ENCODE measurements at places on chromosomes 3 and 15.
A peak's percentile ranks its signal among the peaks of the same experiment; 100 is the strongest.

DNA sequence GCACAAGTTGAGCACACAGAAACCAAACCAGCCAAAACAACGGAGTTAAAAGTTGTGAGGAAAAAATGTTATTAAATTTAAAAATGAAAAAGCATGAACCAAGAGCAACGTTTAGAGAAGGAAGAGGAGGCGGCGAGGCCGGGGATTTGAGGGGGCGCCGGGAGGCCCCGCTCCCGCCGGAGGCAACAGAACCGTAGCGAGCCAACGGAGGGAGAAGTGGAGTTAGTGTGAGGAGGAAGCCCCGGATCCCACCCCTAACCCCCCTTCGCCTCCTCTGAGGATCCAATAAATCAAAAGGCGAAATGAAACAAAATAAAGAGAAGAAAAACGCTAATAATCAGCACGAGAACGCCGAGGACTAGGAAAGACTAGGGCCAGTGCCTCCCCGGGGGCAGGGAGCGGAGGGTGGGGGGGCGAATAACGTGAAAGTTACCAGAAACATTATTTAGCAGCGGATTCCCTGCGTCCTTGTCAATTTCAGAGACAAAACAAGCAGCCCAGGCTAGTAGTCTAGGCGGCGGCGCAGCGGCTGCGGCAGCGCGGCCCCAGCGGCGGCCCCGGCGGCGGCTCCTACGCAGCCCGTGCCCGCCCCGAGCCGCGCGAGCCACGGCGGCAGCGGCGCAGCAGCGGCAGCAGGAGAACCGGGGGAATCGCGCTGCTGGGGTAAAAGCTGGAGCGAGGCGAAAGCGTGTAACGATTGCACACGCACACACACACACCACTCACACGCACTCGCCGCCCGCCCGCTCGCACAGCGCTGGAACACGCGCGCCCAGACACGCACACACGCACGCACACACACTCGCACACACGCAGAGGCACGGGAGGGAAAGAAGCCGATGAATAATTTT lies 1.7 kb downstream of the MEIS2 start:
- no peaks in the 10 kb centered on the region for H3K36me3 ChIP-seq
- H3K4me3 ChIP-seq, result peak overlapping the region; percentile 46
- DNase-seq, result no peak
- H3K27me3 ChIP-seq, result peaks cover 76% of the 10 kb centered on the region

- H3K4me3 ChIP-seq, result no peak overlapping the region
- no peaks in the 10 kb centered on the region for H3K27me3 ChIP-seq
- DNase-seq, result no peak
- H3K27ac ChIP-seq, result no peak overlapping the region
Measured at GRCh38 chr3:18008706-18009368, 266.4 kb upstream of the TBC1D5 start.

GRCh38 chr3:60160822-60161748 lies 1090.2 kb downstream of the FHIT start:
- H3K4me3 ChIP-seq, result no peak overlapping the region
- no peaks in the 10 kb centered on the region for H3K36me3 ChIP-seq
- peaks cover 17% of the 10 kb centered on the region for H3K4me1 ChIP-seq
- DNase-seq, result no peak
- H3K27ac ChIP-seq, result no peak overlapping the region

- no peaks in the 10 kb centered on the region for H3K27me3 ChIP-seq
- DNase-seq, result peak; percentile 27
- peaks cover 41% of the 10 kb centered on the region for H3K4me1 ChIP-seq
Measured at GRCh38 chr15:92878593-92879053, 21.5 kb upstream of the CHD2 start.

DNA sequence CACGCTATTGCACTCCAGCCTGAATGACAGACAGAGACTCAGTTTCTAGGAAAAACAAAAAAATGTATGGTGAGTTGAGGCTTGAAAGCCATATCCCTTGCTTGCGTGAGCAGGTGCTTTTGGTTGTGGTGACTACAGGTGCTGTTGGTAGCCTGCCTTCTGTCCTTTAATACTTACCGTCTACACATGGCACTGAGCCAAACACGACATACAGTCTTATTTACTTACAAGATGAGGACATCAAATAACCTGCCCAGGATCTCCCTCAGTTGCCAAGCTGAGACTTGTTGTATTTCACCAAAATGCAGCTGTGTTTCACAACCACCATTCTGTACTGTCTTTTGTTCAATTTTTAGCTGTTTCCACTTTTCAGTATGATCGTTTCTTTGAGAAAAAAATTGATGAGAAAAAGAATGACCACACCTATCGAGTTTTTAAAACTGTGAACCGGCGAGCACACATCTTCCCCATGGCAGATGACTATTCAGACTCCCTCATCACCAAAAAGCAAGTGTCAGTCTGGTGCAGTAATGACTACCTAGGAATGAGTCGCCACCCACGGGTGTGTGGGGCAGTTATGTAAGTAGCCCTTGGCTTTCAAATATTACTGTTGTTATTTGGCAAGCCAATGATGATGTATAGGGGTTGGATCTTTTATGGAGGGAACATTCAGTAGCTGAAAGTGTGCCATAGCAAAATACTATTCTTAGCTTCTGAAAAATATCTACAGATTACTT lies 6.5 kb downstream of the ALAS1 start:
- DNase-seq, result no peak
- peaks cover 66% of the 10 kb centered on the region for H3K36me3 ChIP-seq
- no peaks in the 10 kb centered on the region for H3K27me3 ChIP-seq
- peaks cover 3% of the 10 kb centered on the region for H3K4me1 ChIP-seq
- H3K4me3 ChIP-seq, result no peak overlapping the region

DNA sequence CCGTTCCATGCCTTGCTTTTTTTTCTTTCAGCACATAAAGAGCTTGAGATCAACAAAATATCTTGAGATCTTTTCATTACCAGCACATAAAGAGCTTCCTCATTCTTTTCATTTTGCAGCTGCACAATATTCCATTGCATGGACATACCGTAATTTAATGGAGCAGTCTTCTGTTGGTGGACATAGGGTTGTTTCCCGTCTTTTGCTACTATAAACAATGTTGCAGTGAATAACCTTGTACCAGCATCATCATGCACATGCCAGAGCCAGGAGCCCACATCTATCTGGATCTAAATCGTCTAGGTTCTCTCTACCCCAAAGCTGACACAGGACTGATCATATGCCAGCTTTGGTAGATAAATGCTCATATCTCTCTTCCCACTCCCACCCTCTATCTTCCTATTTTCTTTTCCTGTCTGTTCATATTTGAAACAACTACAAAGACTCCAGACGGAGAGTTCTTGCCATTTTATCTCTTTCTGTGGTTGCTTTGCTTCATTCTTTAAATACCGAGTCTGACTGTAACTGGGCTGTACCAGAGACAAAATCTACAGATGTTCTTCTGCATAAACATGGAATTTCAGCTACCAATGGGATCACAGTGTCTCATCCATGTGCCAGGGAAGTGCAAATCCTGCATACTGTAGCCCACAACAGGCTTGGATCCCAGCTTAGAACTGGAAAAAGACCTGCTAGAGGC lies 47.1 kb upstream of the AKAP13 start:
- no peaks in the 10 kb centered on the region for H3K36me3 ChIP-seq
- no peak overlapping the region for H3K27ac ChIP-seq
- no peaks in the 10 kb centered on the region for H3K27me3 ChIP-seq
- H3K4me1 ChIP-seq, result peaks cover 35% of the 10 kb centered on the region
- DNase-seq, result no peak
- no peak overlapping the region for H3K4me3 ChIP-seq

DNA sequence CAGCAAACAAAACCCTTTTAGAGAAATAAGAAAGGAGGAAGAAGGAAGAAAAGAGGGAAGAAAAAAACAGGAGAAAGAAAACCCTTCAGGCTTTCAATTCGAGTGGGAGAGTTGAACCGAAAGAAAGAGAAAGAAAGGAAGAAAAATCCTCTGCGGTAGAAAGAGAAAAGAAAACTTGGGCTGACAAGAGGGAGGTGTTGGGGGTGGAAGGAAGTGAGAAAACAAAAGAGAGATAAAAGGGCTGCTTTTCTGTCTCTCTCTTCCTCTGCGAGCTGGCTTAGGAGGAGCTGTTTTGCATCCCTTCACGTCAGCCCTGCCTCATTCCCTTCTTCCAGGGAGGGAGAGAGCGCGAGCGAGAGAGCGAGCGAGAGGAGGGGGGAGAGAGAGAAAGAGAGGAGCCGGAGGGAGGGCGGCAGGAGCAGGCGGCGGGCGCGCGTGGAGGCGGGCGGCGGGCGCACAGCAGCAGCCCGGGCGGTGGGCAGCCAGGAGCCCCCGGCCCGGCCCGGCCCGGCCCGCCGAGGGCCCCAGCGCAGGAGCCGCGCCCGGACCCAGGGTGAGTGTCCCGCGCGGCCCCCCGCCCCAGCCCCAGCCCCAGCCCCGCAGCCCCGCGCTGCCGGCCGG lies at the start of gene ZNF710:
ZNF710 (plus strand) TSS at position 263 of the 621 bp plus-strand sequence. CDS start 65,814 bp downstream, outside the sequence.
- peak within 1 kb of the TSS; percentile 72 for H3K27ac ChIP-seq
- H3K4me1 ChIP-seq, result peaks cover 34% of the 10 kb centered on the region
- H3K4me3 ChIP-seq, result peak within 1 kb of the TSS; percentile 54
- H3K36me3 ChIP-seq, result no peaks in the 10 kb centered on the region
- DNase-seq, result peak; percentile 39

GRCh38 chr15:51096976-51097375 lies 2.3 kb upstream of the TNFAIP8L3 start:
- H3K27me3 ChIP-seq, result peaks cover 64% of the 10 kb centered on the region
- H3K36me3 ChIP-seq, result no peaks in the 10 kb centered on the region
- H3K4me3 ChIP-seq, result no peak overlapping the region
- H3K4me1 ChIP-seq, result no peaks in the 10 kb centered on the region

DNA sequence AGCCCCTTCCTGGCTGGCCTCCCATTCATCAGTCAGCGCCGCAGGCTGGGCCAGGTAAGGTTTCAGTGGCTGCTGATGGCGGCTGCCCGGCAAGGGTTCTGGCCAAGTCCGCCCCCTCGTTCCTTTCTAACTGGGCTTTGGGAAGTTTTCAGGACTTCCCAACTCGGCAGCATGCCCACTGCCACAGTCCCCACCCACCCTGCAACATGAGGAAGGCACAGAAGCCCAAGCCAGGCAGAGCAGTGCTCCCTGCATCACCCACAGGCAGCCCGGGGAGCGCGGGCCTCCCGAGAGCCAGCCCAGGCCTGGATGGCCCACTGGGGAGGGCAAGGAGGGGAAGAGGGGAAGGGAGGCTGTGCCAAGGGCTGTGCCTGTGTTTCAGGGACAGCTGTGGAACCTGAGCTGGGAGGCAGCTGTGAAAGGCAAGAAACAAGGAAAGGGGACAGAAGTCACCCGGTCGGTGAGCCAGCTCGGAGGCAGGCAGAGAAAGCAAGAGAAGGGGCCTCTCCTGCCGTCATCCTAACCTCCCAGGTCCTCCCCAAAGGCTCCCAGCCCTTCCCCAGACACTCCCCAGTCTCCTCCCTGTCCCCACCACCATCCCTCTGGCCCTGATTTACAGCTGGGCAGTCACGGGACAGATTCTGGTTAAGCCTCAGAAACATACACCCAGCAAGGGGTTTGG lies 73.9 kb downstream of the CPN2 start:
- no peak overlapping the region for H3K27ac ChIP-seq
- no peak overlapping the region for H3K4me3 ChIP-seq
- H3K27me3 ChIP-seq, result no peaks in the 10 kb centered on the region
- H3K36me3 ChIP-seq, result no peaks in the 10 kb centered on the region

- peaks cover 20% of the 10 kb centered on the region for H3K4me1 ChIP-seq
- H3K36me3 ChIP-seq, result no peaks in the 10 kb centered on the region
- no peak overlapping the region for H3K27ac ChIP-seq
- no peak for DNase-seq
- H3K4me3 ChIP-seq, result peak overlapping the region; percentile 51
- H3K27me3 ChIP-seq, result no peaks in the 10 kb centered on the region
Measured at GRCh38 chr3:71723452-71724170, 1.6 kb downstream of the EIF4E3 start.

GRCh38 chr3:76400141-76400540 lies 614.8 kb upstream of the ZNF717 start:
- H3K27me3 ChIP-seq, result no peaks in the 10 kb centered on the region
- H3K4me3 ChIP-seq, result no peak overlapping the region
- no peak for DNase-seq
- no peaks in the 10 kb centered on the region for H3K4me1 ChIP-seq
- no peak overlapping the region for H3K27ac ChIP-seq

DNA sequence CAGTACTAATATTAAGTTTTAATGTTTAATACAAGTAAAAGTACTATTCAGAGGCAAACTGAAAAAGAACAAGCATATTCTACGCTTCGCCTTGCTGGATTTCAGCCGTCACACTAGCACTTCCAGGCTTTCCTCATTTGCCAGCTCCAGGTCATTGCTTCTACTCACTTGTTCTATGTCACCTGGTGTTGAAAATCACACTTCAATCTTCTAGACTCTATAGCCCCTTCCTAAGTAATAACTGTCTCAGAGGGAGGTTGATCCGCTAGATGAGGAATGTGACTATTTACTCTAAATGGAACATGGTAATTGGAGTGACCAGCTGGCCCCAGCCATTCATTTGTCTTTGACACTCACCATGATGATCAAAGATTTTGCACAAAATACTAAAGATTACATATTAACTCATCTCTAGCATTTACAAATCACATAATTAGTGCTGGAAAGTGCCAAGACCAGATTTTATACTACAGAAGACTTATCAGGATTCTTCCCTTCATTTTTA lies 92.0 kb downstream of the GAP43 start:
- H3K27ac ChIP-seq, result no peak overlapping the region
- no peak overlapping the region for H3K4me3 ChIP-seq
- no peaks in the 10 kb centered on the region for H3K27me3 ChIP-seq
- no peaks in the 10 kb centered on the region for H3K4me1 ChIP-seq
- H3K36me3 ChIP-seq, result no peaks in the 10 kb centered on the region

Measured in thymus (tissue), 14 donors.